ENCODE measurements at places on chromosomes 7 and 10.

DNA sequence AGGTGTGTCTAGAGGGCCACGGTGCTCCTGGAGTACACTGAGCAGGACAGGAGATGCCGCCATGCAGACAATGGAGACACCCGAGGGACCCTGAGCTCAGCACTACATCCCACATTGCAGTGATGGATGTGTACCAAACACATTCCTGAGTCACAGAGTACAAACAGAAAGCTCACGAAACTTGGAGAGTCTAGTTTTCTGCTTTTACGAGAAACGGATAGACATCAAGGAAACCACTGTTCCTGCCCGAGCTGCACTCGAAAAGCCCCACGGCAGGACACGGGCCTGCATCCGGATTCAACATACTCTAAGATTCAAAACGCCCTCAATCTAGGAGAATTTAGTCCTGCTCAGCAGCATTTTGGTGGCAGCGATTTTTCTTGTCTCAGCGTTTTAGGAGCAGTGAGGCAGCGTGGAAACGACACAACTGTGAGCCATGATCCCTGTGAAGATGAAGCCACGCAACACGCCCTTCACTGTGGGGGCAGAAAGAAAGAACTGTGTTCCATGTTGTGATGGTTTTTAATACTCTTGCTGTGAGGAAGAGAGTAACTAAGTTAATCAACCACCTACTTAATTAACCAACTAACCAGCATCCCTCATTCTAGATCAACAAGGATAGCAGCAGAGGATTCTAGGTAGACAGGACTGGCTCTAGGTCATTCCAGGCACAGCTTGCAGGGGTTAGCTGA is 3.2 kb downstream of the TNS3 start:
- DNase-seq, result no peak

- no peak for DNase-seq
Observed at GRCh38 chr7:129368389-129368986, 65.7 kb upstream of the STRIP2 start.

DNA sequence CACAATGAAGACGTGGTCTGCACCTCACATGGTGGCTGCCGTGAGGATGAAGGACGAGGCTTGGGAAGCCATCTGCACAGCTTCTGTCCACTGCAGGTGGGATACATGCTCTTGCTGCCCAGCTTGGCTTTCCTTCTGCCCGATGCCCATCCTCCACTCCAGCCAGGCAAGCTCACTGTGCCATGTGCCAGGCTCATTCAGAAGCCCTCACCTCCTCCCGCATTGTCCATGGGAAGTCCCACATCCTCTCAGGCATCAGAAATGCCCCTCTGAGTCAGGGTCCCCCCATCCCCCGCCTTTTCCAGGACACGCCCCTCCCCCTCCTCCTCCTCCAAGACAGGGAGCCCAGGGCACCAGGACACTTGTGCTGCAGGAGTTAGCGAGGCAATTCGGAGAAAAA is 4.6 kb upstream of the NOM1 start:
- DNase-seq, result no peak

GRCh38 chr10:29534590-29534989 is 100.2 kb downstream of the SVIL start:
- no peak for DNase-seq

- DNase-seq, result no peak
Observed at GRCh38 chr10:123472606-123473005, 193.5 kb upstream of the GPR26 start.

DNA sequence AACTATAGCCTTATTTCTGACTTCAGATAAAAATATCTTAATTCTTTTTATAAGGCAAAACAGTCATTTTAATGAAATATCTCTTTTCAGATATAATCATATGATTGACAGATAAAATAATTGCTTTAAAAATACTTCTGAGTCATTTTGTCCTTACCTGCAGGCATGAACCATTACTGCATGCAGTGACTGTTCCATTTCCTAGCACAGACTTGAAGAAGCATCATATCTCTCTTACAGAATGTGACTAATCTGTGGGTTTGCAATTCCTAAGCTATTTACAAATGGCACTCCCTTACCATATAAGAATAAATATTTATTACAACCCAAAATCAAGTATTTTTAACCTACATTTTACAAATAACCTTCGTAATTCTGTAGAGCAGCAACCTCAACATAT is 120.7 kb downstream of the SRPK2 start:
- no peak for DNase-seq

DNA sequence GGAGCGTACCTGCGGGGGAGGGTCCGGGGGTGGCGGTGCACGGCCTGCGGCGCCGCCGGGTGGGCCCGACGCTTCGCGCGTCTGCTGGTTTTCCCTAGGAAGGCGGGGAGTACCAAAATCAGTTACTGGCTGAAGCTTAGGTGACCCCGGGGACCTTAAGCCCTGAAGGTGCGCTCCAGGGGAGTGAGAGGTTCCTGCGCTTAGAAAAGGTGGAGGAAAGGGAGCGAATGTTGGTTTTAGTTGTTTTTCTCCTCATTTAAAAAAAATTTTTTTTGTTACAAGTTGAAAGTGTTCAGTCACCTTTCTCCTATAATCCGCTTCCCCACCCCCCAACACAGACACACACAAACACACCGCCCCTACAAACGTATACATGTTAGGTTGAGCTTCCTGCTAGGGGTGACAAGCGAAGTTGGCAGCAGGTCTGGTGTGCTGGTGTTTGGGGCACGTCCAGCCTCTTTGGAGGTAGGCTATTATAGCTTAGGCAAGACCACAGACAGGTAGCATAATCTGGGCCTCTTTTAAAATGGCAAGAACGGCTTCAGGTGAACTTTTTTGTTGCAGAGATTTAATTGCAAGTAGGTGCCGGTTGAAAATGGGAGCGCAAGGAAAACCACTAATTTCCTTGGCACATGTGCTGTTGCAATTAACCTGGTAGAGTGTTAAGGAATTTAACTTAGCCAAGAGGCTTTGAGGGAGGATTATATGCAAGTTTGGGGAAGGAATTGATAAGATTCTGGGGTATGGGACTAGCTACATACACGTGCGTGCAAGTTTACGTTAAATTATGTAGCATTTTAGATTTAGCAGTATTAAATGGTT is 945 bp downstream of the ADD3 start:
- DNase-seq, result no peak

- DNase-seq, result no peak
Observed at GRCh38 chr10:1589257-1589656, 148.1 kb downstream of the ADARB2 start.

- DNase-seq, result no peak
Observed at GRCh38 chr7:18565337-18565736, 69.8 kb downstream of the HDAC9 start.

DNA sequence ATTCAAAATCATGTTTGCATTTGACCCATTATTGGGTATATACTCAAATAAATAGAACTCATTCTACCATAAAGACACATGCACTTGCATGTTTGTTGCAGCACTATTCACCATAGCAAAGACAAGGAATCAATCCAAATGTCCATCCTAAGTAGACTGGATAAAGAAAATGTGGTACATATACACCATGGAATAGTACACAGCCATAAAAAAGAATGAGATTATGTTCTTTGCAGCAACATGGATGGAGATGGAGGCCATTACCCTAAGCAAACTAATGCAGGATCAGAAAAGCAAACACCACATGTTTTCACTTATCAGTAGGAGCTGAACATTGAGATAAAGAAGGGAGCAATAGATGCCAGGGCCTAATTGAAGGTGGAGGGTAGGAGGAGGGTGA is 12.0 kb upstream of the HHEX start:
- no peak for DNase-seq

- no peak for DNase-seq
Observed at GRCh38 chr10:32713560-32713959, 244.5 kb downstream of the ITGB1 start.

DNA sequence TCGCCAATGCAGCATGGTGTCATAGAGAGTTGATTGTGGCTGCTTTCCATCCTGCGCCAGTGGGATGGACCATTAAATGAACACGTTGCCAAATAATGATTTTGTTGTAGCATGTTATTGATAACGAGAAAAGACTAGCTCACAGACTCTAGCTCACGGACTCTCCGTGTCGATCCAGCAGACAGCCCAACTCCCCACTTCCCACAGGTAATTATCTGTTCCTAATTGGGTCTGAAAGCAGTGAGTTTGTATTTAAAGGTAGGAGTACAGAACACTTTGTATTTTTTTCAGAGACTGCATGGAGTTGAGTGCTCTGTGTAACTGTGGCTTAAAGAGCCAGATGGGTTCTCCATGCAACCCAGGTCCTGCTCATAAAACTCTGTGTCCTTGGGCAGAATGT is 1250.5 kb downstream of the TYW1 start:
- no peak for DNase-seq

GRCh38 chr10:118776960-118777359 is 22.2 kb upstream of the CACUL1 start:
- DNase-seq, result no peak

- no peak for DNase-seq
Observed at GRCh38 chr7:27314111-27314510, 71.5 kb downstream of the EVX1 start.

DNA sequence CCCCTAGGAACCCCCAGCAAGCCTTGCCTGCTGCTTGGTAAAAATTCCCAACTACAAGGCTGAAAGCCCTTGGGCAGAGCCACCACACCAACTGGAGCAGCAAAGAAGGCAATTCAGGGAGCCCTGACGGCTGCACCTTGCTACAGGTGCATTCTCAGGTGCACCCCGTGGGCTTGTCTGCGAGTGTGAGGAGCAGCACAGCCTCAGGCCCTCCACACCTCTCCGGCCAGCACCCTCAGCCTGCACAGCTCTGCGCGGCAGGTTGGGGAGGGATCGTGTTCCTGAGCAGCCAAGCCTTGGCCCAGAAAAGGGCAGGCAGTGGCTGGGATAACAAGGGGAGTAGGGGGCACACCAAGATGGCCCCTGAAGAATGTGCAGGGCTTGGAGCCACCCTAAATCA is 104.1 kb downstream of the FAM53B start:
- no peak for DNase-seq

DNA sequence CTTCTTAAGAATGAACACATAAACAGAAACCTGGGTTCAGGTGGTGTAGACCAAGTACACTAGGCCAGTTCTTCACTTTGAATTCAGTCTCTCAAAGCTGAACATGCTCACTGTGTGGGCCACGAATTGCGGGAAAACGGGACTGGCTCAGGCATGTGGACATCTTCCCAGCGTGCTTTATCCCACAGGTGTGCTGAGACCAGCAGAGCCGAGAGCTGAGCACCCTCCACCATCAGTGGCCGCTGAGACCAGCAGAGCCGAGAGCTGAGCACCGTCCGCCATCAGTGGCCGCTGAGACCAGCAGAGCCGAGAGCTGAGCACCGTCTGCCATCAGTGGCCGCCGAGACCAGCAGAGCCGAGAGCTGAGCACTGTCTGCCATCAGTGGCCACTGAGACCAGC is 265.4 kb downstream of the DNAJB6 start:
- no peak for DNase-seq

All from glutamatergic neuron (in vitro differentiated cells).